ENCODE measurements at places on chromosomes 4 and X. TPM values are rescaled to one million over a fixed set of nuclear protein-coding genes. Genes with fewer than 3 reads are reported as not detected.
A peak's percentile ranks its signal among the peaks of the same experiment; 100 is the strongest.

FGD1 gene
- 18.6 TPM for total RNA-seq

DNA sequence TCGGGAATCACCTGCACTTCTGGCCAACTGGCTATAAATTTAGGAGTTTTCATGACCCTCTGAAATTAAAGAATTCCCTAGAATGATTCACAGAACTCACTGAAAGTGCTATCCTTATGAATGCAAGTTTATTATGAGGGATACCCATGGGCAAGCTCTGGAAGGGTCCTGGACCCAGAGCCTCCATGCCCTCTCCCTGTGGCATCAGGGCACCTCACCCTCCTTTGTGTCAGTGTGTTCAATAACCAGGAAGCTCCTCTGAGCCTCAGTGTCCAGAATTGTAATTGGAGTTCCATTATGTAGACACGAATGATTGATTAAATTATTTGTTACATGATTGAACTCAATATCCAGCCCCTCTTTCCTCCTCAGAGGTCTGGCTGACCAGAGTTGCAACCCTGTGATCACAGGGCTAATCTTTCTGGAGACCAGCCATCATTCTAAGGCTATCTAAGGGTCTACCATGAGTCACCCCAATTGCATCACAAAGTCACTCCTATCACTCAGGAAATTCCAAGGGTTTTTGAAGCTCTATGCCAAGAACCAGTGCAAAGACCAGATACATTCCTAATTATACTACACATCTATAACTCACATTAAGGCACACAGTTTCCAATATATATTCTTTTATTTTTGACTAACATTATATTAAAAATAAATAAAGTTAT is 8.9 kb downstream of the ANXA3 start:
- DNase-seq, result peak; percentile 95

- no peak for DNase-seq
Observed at GRCh38 chr4:21387683-21388082, 560.9 kb downstream of the KCNIP4 start.

GRCh38 chr4:149065753-149066152 is 623.5 kb upstream of the NR3C2 start:
- DNase-seq, result no peak

DNA sequence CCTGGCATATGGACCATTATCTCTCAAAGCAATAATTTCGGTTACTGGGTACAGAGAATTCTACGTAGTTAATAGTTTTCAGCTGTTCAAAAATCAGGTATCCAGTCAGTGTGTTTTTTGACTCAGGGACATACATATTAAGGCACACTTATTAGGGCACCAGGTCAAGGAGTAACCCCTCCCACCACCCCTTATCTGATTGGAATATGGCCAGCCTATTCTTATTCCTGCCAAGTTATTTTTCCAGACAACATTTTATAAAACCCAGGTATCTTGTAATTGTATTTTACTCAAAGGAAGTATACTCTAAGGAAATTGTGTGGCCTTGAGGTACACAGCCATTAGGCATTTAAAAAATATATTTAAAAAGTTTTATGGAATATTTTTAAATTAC is 4.3 kb downstream of the ZFX start:
- no peak for DNase-seq

All from astrocyte (in vitro differentiated cells and primary cell).